ENCODE measurements at places on chromosomes 6 and 20. TPM values are rescaled to one million over a fixed set of nuclear protein-coding genes. Genes with fewer than 3 reads are reported as not detected.

GRCh38 chr20:33575282-33575681 is 85.4 kb downstream of the CBFA2T2 start:
- no peak for DNase-seq

DNA sequence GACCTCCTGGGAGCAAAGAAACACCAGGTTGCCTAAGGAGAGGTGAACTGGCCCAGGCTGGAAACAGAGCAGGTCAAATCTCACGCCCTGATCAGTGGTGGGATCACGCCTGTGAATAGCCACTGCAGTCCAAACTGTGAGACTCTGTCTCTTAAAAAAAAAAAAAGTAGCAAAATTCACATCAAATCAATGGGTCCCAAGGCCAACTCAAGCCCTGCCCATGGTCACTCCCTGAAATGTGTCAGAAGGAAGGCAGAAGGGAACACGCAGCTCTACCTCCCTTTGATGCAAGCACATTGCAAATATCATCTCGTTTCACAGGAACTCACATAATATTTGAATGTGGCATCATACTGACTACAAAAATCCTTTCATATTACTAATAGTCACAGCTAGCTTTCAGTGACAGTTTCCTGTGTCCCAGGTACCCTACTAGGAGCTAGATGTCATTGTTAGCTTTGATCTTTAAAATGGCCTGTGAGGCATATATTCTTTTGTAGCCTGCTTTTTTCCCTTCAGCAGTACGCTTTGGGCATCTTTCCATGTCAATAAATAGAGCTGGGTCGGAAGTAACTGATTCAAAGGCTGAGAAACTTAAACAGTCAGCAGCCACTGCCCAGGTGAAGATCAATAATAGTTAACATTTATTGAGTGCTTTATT is 14.4 kb upstream of the TTPAL start:
- DNase-seq, result no peak

Gene ME1
- total RNA-seq, result 22.3 TPM

DNA sequence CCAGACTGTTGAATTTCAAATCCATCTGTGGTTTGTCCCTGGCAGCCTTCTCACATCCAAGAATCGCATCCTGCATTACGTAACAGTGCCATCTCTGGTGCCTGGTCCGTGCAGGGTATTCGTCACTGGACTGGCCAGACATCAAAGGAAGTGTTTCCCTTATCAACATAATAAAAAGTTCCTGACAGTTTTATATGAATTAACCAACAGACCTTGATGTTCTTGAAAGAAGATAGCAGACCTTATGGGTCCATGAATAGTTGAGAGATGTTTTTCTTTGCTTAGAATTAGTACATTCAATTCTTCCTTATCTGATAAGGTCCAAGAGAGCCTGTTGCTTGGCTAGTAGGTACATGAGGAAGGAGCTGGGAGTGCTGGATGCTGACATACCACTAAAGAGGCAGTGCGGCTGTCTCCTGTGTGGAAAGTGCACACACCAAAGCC is 77.6 kb downstream of the PHACTR2 start:
- no peak for DNase-seq

- no peak for DNase-seq
These were observed 2.8 kb upstream of the CALHM4 start for GRCh38 chr6:116550796-116551195.

- no peak for DNase-seq
These were observed 43.4 kb downstream of the PLAGL1 start for GRCh38 chr6:143964674-143965081.

Gene SIRPB2
- 3.2 TPM for total RNA-seq

DNA sequence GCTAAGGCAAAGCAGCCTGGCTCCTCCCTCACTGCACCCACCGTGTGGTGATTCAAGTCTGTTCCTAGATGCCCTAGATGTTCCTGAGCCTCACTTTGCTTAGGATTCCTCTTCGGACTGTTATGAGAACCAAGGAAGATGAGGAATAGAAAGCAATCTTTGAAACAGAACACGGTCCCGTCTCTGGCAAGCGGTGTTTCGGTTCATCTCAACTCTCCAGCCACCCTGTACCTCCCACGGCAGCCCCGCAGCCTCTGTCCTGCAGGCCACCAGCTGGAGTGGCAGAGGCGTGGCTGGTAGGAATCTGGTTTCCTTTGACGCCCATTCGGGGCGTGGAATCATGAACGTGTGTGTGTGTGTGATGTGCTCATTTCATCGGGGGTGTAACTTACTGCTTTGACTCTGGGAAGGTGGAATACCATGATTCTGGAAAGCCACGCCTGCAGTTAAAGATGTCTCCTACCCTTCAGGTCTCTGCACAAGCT is 21.3 kb downstream of the PDE10A start:
- DNase-seq, result no peak

- DNase-seq, result no peak
These were observed 216.5 kb upstream of the RREB1 start for GRCh38 chr6:6891125-6891721.

DNA sequence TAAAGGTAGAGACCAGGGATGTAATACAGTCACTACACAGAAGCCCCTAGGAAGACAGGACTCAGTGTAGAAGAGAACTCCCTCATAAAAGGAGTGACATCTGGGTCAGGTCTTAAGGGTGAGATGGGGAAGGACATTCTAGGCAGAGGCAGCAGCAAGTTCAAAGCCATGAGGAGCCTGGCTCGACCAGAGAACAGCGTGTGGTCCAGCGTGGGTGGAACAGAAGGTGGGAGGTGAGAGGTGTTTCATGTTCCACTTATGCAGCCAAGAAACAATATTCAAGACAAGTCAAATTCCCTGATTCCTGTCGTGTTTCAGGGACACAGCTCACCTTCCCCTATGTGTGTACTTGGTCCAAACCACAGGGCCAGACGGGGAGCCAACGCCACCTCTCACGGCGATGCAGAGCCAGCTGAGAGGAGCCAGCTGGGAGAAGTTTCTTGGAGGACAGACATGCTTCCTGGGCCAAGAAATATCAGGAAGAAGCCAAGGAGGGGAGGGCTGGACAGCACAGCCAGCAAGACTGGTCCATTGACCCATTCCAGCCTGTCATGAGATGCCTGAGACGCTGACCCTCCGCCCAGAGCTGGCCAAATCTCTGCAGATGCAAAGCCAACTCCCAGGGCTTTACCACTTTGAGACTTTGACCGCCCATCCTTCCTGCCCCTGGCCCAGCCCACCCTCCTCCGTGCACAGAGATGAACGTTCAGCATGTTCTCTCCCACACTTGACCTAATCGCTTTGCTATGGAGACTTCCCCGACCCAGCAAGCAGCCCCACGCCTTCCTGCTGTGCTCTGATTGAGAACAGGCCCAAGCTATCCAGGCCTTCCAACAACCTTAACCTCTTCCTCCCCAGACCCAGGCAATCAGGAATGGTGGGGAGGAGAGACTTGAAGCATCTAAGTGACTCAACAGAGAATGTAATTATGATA is 113.8 kb downstream of the PRND start:
- peak; percentile 69 for DNase-seq

Gene TPBG
- 2.6 TPM for total RNA-seq

Gene TSHZ2
- total RNA-seq, result 3.1 TPM

Gene HCRTR2
- not detected for total RNA-seq

DNA sequence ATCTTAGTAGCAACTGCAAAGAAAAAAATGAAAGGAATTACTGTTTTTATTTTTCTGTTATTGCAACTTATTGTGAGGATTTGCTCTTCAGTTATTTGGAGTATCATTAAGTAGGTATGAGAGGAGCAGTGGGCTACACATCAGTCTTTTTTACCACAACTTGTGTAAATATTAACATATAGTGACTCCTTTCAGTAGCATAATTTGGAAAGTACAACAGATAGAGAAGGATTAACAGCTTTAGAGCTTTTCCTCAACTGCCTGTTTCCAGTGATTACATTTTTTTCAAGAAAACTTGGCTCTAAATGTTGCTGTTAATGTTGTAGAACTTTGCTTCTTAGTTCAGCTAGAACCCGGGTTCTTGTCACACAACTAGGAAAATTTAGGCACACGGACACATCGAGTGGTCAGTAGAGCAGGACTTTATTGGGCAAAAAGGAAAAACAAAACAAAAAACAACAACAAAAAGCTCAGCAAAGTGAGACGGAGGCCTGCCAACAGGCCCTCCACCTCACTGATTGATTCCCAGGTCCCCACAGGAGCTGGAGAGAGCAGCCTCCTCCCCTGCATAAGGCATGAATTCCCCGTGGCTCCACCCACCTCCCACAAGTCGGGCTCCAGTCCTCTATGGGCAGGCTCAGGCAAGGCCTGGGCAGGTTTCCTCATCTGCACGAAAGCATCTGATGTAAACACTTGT is 75.1 kb downstream of the ADGRG6 start:
- no peak for DNase-seq

Gene RPP21
- total RNA-seq, result 25.7 TPM

Gene TDRD6
- 0.36 TPM for total RNA-seq

- DNase-seq, result no peak
These were observed 154.9 kb downstream of the OR2B2 start for GRCh38 chr6:27757307-27757706.

GRCh38 chr6:160421854-160422253 is 73.7 kb downstream of the SLC22A3 start:
- peak; percentile 59 for DNase-seq

- no peak for DNase-seq
These were observed 259.3 kb upstream of the FAM83B start for GRCh38 chr6:54587277-54587676.

Gene ARMC12
- not detected for total RNA-seq

DNA sequence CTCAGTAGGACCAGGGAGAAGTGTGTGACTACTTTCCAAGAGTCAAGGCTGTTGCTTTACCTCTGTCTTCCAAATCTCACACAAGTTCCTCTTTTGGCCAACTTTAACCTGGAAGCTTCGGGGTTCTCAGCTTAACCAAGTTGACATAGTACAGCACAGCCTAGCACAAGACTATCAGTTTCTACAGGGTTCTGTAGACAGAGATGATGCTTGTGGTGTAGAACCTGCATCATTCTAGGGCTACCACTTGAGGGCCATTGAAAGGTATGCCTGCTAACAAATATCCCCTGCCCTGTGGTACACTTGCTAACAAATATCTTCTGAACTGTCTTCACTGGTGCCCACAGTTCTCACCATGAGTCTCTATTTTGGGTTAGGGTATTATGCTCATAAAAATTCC is 62.0 kb upstream of the MAP3K7 start:
- no peak for DNase-seq

Gene TRIM10
- not detected for total RNA-seq

DNA sequence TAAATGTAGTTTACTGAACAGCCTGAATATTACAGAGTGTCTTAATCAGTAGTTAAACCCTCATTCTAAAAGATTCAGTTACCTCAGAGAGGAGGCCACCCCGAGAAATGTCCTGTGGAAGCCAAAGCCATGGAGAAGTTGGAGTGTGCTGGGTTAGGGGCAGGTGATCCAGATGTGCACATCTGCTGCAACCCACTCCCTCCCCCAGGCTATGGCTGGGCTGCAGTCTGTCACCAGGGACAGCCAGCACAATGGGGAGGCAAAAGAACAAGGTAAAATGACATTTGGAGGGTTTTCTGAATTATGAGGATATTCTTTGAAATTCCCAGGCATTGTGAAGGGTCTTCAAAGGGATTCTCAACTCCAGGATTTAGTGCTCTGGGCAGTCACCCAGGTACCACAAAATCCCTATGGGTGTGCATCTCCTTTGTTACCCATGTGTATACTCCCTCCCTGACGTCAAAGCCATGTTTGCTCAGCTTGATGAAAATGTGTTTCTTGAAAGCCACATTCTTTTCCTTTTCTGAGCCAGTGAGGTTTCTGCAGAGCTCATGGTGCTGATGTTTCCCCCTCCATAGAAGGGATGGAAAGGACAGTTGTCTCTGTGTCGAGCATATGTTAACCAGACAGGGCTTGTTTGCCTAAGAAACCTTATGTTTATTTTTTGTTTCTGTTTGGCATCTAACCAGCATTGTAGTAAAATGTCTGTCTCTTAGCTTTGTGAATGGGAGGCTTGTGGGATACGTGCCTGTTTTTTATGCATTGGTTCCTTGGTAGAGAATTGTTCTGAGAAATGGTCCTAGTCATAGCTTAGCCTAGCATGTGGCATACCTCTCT is 212.3 kb upstream of the TBX18 start:
- no peak for DNase-seq

Gene VARS2
- 21.0 TPM for total RNA-seq

- DNase-seq, result no peak
These were observed 129.3 kb upstream of the STMND1 start for GRCh38 chr6:16972535-16972934.

Gene GJA10
- not detected for total RNA-seq

DNA sequence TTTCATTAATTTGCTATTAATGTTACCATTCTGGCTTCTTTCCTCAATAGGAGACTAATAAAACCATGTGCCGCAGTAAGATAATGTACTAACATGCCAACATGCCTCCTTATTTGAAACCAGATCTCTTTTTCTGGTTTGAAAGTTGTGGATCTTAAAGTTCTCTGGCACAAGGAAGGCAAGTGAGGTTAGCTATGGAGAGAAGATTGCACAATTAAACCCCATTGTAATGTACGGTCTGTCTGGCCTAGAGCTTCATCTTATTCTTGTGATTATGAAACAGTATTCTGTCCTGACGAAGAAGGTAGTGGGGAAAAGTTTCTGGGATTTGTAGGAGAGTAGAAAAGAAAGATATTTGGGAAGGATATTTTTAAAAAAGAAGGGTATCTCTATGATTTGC is 68.4 kb downstream of the EYA4 start:
- no peak for DNase-seq

Gene MEI4
- total RNA-seq, result 0.52 TPM

Gene SLC44A4
- 0.08 TPM for total RNA-seq

DNA sequence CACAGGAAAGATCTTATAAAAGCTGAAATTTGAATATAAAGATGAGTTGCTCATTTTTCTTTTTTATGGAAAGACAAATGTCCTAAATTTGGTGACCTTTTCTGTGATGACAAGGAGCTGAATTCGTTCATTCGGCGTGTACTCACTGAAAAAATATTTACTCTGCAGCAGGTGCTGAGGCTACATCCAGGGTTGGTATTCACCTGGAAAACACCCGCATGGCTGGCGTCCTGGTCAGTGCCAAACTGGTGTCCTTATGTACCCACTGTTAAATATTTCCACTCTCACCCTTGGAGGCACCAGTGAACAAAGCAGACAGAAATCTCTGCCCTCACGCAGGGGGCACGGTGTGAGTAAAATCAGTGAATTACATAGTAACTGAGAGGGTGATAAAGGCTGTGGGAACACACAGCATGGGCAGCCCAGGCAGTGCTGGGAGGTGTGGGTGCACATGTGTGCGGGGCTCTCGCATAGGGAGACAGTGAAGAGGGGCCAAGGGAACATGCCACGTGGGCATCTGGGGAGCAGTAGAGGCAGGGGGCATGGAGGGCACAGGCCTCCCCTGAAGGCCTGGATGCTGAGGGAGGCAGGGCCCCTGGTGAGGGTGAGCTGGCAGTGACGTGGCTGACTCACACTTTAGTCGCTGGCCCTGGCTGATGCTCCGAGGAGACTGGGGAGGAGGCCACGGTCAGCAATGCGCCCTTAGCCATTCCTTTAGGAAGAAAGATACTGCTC is 89.7 kb downstream of the INSM1 start:
- DNase-seq, result no peak

Gene IP6K3
- 42.0 TPM for total RNA-seq

GRCh38 chr20:63737945-63738686 is 1.5 kb upstream of the SLC2A4RG start:
- no peak for DNase-seq

Gene MUCL3
- not detected for total RNA-seq
